ENCODE measurements at places on chromosomes 3 and 15. TPM values are rescaled to one million over a fixed set of nuclear protein-coding genes. Genes with fewer than 3 reads are reported as not detected.
A peak's percentile ranks its signal among the peaks of the same experiment; 100 is the strongest.

- peaks cover 16% of the 10 kb centered on the region for H3K4me1 ChIP-seq
- no peak overlapping the region for H3K4me3 ChIP-seq
- DNase-seq = no peak
- no peak overlapping the region for H3K27ac ChIP-seq
Measured at GRCh38 chr3:127754411-127755304, 67.7 kb downstream of the MGLL start.

- no peaks in the 10 kb centered on the region for H3K36me3 ChIP-seq
- H3K4me3 ChIP-seq = no peak overlapping the region
- H3K27me3 ChIP-seq = peaks cover 61% of the 10 kb centered on the region
- no peak overlapping the region for H3K27ac ChIP-seq
- peaks cover 2% of the 10 kb centered on the region for H3K4me1 ChIP-seq
- no peak for DNase-seq
Measured at GRCh38 chr15:70526974-70527325, 236.4 kb downstream of the UACA start.

DNA sequence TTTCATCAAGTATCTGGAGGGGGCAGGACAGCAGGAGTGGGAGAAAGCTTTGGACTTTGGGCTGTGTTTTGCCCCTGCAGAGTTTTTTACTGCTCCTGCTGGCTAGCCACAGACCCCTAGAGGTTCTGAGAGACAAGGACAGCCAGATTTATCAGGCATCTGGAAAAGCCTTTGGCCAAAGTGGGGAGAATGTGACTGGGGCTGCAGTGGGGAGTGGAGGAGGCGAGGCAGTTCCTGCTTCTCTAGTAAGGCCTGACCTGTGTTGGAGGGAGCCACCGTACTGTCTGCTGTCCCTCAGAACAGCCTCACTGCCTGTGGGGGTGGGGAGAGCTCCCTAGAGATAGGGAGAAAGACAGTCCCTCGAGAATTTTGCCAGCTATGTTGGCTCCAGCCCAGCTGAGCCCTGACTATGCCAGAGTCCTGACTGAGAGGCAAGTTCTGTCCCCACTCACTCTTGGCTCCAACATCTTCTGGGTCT, 2.2 kb downstream of the ALPK3 start:
- H3K27ac ChIP-seq = no peak overlapping the region
- H3K4me1 ChIP-seq = no peaks in the 10 kb centered on the region
- H3K36me3 ChIP-seq = no peaks in the 10 kb centered on the region
- H3K27me3 ChIP-seq = peaks cover 12% of the 10 kb centered on the region
- no peak for DNase-seq

DNA sequence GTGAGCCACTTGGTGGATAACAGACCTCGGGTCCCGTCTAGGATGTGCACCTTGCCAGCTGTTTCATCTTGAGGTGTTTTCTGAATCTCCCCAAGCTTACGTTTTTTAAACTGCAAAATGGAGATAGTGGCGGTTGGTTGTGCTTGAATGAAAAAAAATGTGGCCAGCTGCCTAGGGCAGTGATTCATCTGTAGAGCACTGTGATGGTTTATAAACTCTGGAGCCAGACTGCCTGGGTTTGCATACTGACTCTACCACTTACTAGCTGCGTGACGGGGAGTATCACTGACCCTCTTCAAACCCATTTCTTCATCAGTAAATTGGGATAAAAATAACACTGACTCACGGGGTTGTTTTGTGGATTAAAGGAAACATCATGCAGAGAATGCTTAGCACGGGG, 159.1 kb downstream of the CHL1 start:
- no peaks in the 10 kb centered on the region for H3K36me3 ChIP-seq
- peak overlapping the region; percentile 87 for H3K27ac ChIP-seq
- H3K4me3 ChIP-seq = peak overlapping the region; percentile 25
- DNase-seq = peak; percentile 89

DNA sequence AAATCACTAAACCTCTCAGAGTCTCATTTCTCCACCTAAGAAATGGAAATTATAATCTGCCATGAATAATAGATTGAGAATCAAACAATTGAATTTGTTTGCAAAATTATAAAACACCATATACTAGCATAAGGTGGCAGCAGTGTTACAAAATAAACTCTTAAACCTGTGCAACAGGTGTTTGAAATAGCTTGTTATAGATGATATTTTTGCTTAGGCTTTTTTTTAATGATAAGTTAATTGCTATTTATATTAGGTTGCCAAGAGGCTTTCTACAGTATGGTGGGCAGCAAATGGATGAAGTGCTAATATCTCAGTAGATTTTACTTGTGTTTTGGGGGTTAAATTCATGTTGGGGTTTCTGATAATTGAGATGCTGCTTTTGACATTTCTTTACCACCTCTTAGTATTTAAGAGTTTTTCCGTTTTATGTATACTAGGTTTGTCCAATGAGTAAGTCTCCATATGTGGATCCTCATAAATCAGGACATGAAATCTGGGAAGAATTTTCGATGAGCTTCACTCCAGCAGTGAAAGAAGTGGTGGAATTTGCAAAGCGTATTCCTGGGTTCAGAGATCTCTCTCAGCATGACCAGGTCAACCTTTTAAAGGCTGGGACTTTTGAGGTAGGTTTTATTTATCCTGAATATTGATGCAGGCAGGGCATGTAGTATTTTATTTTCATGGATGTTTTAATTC, 19.6 kb downstream of the NR1D2 start:
- DNase-seq = peak; percentile 32
- H3K36me3 ChIP-seq = peaks cover 21% of the 10 kb centered on the region
- H3K4me1 ChIP-seq = peaks cover 8% of the 10 kb centered on the region

GRCh38 chr3:151841801-151842200, 27.9 kb downstream of the AADAC start:
- peaks cover 7% of the 10 kb centered on the region for H3K4me1 ChIP-seq
- H3K27me3 ChIP-seq = no peaks in the 10 kb centered on the region
- DNase-seq = peak; percentile 18
- H3K4me3 ChIP-seq = no peak overlapping the region
- H3K27ac ChIP-seq = no peak overlapping the region
- no peaks in the 10 kb centered on the region for H3K36me3 ChIP-seq

DNA sequence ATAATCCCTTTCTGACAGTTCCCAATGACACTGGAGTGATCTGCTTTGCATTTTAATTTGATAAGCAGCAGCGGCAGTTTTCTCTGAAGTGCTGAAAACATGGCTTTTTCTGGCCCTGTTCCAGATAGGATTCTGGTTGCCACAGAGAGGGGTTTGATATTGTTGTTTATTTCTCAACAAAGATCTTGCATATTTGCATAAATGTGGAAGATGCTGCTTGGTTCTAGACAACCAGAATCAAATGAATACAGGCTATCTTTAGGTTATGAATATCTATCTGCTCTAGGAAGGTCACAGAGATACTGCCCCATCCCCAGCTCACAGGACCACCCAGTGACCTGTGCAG, 137.1 kb downstream of the ZNF609 start:
- no peak for DNase-seq
- H3K4me1 ChIP-seq = peaks cover 11% of the 10 kb centered on the region
- no peak overlapping the region for H3K27ac ChIP-seq
- no peaks in the 10 kb centered on the region for H3K36me3 ChIP-seq
- no peaks in the 10 kb centered on the region for H3K27me3 ChIP-seq

DNA sequence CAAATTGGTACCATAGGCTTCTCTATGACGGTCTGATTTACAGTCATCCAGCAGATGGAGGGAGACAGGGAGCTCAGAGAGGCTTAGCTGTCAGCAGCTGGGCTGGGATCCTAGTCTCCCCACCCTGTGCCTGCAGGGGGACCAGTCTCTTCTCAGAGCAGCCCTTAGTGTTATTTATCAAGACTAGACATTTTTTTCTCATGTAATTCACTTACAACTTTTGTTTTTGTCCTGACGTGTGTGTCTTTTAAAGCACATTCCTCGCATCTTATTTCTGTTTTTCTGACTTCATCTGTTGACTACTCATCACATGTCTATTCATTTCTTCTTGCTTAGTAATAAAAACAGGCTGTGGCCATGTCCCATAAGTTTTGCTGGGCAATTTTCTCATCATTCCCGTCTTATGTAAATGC, 116.1 kb downstream of the KLF13 start:
- peak; percentile 95 for DNase-seq
- peak overlapping the region; percentile 13 for H3K27ac ChIP-seq
- H3K27me3 ChIP-seq = no peaks in the 10 kb centered on the region

- no peak overlapping the region for H3K27ac ChIP-seq
- H3K36me3 ChIP-seq = no peaks in the 10 kb centered on the region
- H3K4me3 ChIP-seq = no peak overlapping the region
- H3K4me1 ChIP-seq = no peaks in the 10 kb centered on the region
Measured at GRCh38 chr3:102304550-102304949, 130.3 kb upstream of the ZPLD1 start.

GRCh38 chr15:47801522-47801921, 84.2 kb downstream of the SEMA6D start:
- no peaks in the 10 kb centered on the region for H3K27me3 ChIP-seq
- no peaks in the 10 kb centered on the region for H3K36me3 ChIP-seq
- no peaks in the 10 kb centered on the region for H3K4me1 ChIP-seq
- H3K4me3 ChIP-seq = no peak overlapping the region
- DNase-seq = no peak

DNA sequence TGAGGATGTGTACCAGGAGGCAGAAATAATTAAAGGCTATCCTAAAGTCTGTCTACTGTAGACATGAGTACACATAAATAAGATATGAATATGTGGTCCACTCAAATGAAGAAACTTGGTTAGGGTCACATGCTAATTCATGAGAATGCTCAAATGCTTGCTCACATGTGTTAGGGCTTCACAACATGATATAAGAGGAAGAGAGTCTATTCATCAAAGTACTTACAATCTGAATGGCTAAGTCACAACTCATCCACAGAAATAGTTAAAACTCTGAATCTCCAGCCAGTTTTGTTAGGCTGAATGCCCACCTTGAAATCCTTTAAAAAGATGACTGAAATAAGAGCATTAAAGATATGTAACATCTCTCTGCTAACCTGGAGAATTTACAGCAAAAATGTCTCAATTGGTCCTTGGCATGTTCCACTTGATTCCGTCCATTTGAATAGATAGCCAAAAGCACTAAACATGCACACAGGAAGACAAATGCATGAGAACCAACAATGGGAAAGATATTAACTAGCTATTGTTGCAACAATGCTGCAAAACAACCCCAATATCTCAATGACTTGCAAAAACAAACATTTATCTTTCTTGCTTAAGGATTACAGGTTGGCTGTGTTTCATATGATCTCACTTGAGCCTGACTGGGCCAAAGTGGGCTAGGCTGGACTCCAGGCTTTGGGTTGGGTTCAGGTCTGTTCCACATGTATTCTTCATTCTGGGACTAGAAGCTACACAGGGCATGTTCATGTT, 10.6 kb upstream of the TBC1D5 start:
- no peaks in the 10 kb centered on the region for H3K27me3 ChIP-seq
- H3K27ac ChIP-seq = no peak overlapping the region
- no peak overlapping the region for H3K4me3 ChIP-seq

DNA sequence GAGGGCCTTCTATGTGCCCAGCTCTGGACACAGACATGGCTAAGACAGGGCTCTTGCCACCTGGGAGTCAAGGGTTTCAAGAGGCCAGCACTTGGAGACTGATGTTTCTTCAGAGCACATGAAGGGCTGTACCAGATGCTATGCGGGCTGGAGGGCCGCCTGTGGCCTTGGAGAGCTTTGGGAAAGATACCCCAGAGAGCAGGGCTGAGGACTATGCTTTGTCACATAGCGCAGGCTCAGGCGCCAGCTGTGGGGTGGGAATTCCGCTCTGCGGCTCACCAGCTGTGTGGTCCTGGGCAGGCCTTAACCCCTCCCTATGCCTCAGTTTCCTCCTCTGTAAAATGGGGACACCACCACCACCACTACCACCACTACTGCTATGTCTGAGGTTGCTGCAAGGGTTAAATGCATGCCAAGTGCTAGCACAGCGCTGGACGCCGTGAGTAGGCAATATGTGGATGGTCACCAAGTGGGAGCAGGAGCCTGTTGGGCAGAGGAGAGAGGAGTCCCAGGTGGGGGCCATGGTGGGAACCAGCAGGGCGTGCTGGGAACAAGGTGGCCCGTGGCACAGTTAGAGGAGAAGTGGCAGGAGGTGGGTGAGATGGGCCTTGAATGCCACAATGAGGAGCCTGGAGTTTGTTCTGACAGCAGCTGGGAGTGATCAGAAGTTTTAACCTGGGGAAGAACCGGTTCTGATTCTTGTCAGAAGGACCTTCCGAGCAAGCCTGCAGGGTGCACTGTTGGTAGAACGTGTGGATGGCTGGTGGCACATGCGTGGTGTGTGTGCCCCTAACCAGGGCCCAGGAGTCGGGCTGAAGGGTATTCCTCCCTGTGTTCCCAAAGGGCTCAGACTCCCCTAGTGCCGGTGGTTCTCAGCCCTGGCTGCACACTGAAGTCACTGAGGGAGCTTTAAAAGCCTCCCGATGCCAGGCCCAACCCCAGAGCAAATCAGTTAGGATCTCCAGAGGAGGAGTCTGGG, 41.7 kb downstream of the FEM1B start:
- H3K27me3 ChIP-seq = no peaks in the 10 kb centered on the region
- no peak for DNase-seq
- no peaks in the 10 kb centered on the region for H3K4me1 ChIP-seq
- peaks cover 3% of the 10 kb centered on the region for H3K36me3 ChIP-seq
- no peak overlapping the region for H3K4me3 ChIP-seq

DNA sequence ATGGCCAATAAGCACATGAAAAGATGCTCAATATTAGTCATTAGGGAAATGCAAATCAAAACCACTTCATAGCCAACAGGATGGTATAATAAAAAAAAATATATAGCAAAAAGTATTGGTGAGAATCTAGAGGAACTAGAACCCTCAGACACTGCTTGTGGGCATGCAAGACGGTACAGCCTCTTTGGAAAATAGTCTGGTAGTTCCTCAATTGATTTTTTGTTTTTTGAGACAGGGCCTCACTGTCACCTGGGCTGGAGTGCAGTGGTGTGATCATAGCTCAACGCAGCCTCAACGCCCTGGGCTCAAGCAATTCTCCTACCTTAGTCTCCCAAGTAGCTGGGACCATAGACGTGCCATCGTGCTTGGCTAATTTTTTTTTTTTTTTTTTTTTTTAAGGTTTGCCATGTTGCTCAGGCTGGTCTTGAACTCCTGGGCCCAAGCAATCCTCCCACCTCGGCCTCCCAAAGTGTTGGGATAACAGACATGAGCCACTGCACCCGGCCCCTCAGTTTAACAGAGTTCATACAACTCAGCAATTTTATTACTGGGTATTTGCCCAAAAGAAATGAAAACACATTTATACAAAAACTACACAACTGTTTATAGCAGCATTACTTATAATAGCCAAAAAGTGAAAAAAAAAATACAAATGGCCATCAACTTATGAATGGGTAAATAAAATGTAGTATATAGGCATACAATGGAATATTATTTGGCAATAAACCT, 5.1 kb downstream of the PRC1 start:
- H3K36me3 ChIP-seq = no peaks in the 10 kb centered on the region
- peaks cover 6% of the 10 kb centered on the region for H3K4me1 ChIP-seq
- no peak overlapping the region for H3K4me3 ChIP-seq
- H3K27ac ChIP-seq = no peak overlapping the region
- DNase-seq = no peak

GRCh38 chr3:11272906-11273574, 843 bp downstream of the ATG7 start:
- peak overlapping the region; percentile 94 for H3K4me3 ChIP-seq
- no peak for DNase-seq
- no peaks in the 10 kb centered on the region for H3K27me3 ChIP-seq

The ARPP21 gene
- not detected for total RNA-seq

The PRKCI gene
- total RNA-seq = 84.2 TPM

The HMG20A gene
- 25.3 TPM for total RNA-seq

The STAC gene
- 0.36 TPM for total RNA-seq

The PFKFB4 gene
- total RNA-seq = 16.1 TPM

The HRG gene
- not detected for total RNA-seq

The GOLGA6B gene
- not detected for total RNA-seq

The COL7A1 gene
- total RNA-seq = 3.1 TPM

The SPG21 gene
- 65.3 TPM for total RNA-seq

The COL6A6 gene
- total RNA-seq = not detected

The PLSCR4 gene
- 2.8 TPM for total RNA-seq

The C3orf70 gene
- total RNA-seq = 1.8 TPM

The CPLX3 gene
- total RNA-seq = not detected

The C3orf85 gene
- not detected for total RNA-seq

The SLC2A2 gene
- total RNA-seq = not detected

Data from IMR-90 (cell line).